ENCODE measurements at places on chromosomes 12 and 14. TPM values are rescaled to one million over a fixed set of nuclear protein-coding genes. Genes with fewer than 3 reads are reported as not detected.
A peak's percentile ranks its signal among the peaks of the same experiment; 100 is the strongest.

The C3AR1 gene
- total RNA-seq: 6.4 TPM

DNA sequence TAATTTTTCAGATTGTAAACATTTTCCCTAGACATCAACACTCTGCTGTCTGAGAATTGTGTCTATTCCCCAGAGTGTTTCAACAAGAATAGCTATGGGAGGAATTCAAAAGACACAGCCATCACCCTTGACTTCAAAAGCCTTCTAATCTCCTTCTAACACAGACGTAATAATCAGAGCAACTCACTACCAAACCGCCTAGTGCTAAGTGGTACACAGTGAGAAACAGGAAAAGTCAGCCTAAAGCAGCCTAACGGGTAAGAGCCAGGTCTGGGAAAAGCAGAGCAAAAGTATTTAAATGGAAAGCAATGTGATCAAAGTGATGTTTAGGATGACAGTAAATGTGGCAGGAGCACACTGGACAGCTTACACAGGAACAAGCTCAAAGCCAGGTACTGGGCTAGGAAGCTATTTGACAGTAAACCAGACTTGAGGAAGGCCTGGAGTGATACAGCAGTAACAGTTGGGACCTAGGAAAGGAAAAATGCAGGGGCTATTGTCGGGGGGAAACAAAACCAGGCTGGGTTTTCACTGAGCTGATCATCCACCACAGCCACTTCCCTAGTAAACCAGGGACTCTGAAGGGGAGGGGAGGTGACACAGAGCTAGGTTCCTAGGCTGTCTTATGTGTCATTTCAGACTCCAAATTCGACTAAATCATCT lies 29.4 kb downstream of the CORO1C start:
- no peak overlapping the region for H3K4me3 ChIP-seq
- peak overlapping the region; percentile 10 for H3K27ac ChIP-seq
- no peaks in the 10 kb centered on the region for H3K27me3 ChIP-seq
- peaks cover 45% of the 10 kb centered on the region for H3K36me3 ChIP-seq

- peaks cover 3% of the 10 kb centered on the region for H3K4me1 ChIP-seq
- H3K27me3 ChIP-seq: no peaks in the 10 kb centered on the region
- ATAC-seq: no peak
- no peak overlapping the region for H3K4me3 ChIP-seq
- H3K27ac ChIP-seq: no peak overlapping the region
- H3K36me3 ChIP-seq: peaks cover 4% of the 10 kb centered on the region
Observed at GRCh38 chr12:26346736-26347135, 151.4 kb downstream of the SSPN start.

The SLC38A4 gene
- not detected for total RNA-seq

- H3K27me3 ChIP-seq: no peaks in the 10 kb centered on the region
- ATAC-seq: no peak
- H3K4me3 ChIP-seq: no peak overlapping the region
- peaks cover 5% of the 10 kb centered on the region for H3K4me1 ChIP-seq
Observed at GRCh38 chr12:64745980-64746379, 13.2 kb downstream of the GNS start.

DNA sequence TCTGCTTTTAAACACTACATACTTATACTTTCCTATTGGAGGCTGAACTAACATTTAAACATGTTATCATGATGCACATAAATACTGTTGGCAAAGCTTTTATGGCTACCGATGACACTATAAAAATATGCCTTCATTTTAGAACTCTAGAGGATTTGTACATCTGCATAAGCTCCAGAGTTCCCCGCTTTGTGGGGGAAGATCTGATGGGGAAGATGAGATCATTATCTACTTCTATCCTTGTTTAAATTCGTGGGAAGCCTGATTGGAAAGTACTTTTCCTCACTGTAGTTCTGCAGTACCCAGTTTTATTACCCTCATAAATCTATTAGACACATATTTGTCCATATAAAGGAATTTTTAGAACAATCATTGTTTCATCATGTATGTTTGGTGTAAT lies 299.6 kb upstream of the ATP2B1 start:
- no peak overlapping the region for H3K4me3 ChIP-seq
- H3K27me3 ChIP-seq: no peaks in the 10 kb centered on the region
- H3K27ac ChIP-seq: no peak overlapping the region
- H3K36me3 ChIP-seq: no peaks in the 10 kb centered on the region
- H3K4me1 ChIP-seq: no peaks in the 10 kb centered on the region

- H3K4me3 ChIP-seq: no peak overlapping the region
- no peaks in the 10 kb centered on the region for H3K4me1 ChIP-seq
- no peak overlapping the region for H3K27ac ChIP-seq
- no peaks in the 10 kb centered on the region for H3K27me3 ChIP-seq
- no peaks in the 10 kb centered on the region for H3K36me3 ChIP-seq
Observed at GRCh38 chr12:86414201-86414600, 158.0 kb upstream of the MGAT4C start.
